ENCODE measurements at places on chromosomes 11 and 22. TPM values are rescaled to one million over a fixed set of nuclear protein-coding genes. Genes with fewer than 3 reads are reported as not detected.

- DNase-seq = no peak
These were observed 34.8 kb upstream of the SHISAL1 start for GRCh38 chr22:44347549-44347948.

GRCh38 chr22:45341498-45341897 is 31.8 kb downstream of the FAM118A start:
- no peak for DNase-seq

- no peak for DNase-seq
These were observed 1.5 kb downstream of the RPL3 start for GRCh38 chr22:39317775-39318506.

DNA sequence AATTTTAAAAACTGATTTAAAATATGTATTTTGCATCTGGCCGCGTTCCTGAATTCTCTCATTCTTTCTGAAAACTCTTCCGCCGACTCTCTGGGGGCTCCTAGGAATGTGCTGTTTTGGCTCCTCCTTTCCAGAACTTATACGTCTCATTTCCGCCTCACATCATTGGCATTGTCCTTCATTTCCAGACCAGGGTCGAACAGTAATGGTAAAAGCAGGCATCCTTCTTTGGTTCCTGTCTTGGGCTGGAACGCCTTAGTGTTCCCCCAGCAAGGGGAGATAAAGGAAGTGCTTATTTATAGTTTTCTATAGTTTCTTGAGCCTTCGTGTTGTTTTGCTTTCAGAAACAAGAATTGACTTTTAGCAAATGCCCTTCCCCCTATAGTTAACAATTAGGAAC is 10.9 kb upstream of the TNNT3 start:
- DNase-seq = no peak

GRCh38 chr22:27685515-27685914 is 116.0 kb downstream of the MN1 start:
- peak; percentile 56 for DNase-seq

- DNase-seq = no peak
These were observed 4.3 kb upstream of the PSMC3 start for GRCh38 chr11:47430524-47430923.

- DNase-seq = no peak
These were observed 91.7 kb downstream of the TP53I11 start for GRCh38 chr11:44858796-44859527.

The RIMBP3C gene
- total RNA-seq = 0.08 TPM

The CSRP3 gene
- total RNA-seq = 2,290 TPM

- DNase-seq = no peak
These were observed 1.7 kb downstream of the IL17REL start for GRCh38 chr22:50010676-50011446.

GRCh38 chr11:133605482-133605881 is 73.2 kb upstream of the OPCML start:
- no peak for DNase-seq

DNA sequence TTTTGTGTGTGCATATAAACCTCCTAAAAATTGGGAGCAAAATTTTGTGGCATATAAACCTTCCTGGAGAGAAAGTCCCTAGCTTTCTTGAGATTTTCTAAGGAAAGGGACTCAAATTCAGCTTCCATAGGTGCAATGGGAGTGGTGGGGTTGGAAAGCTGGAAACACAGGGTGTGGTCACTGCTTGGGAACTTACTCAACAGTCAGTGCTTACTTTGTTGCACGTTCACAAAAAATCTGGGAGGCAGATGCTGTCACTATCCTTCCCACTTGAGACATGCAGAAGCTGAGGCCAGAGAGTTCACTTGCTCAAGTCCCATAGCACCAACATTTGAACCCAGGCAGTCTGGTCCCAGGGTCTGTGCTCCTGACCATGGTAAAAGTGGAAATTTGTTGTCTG is 3.9 kb upstream of the CATSPERZ start:
- no peak for DNase-seq

The MUC6 gene
- not detected for total RNA-seq

DNA sequence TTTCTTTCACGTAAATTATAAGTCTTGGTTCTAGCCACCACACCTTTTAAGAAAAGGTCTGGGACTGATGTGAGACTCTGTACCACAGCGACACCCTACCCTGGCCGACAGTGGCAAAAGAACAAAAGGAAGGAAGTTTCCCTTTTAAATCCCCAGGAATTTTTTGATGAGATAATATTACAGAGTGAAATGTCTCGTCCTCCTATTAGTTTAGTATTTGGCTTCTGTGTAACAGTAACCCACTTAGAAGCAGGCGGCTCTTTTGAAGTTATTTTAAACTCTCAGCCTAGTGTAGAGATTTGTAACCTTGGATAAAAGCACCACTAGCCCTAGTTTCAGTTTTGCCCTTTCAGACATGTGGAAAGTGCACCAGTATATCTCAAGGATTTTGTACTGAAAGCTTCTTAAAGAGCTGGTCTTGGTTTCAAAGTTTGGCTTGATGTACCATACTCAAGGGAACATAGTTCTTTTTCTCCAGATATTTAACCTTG is 84.1 kb downstream of the C22orf31 start:
- no peak for DNase-seq

The KRTAP5-9 gene
- not detected for total RNA-seq

DNA sequence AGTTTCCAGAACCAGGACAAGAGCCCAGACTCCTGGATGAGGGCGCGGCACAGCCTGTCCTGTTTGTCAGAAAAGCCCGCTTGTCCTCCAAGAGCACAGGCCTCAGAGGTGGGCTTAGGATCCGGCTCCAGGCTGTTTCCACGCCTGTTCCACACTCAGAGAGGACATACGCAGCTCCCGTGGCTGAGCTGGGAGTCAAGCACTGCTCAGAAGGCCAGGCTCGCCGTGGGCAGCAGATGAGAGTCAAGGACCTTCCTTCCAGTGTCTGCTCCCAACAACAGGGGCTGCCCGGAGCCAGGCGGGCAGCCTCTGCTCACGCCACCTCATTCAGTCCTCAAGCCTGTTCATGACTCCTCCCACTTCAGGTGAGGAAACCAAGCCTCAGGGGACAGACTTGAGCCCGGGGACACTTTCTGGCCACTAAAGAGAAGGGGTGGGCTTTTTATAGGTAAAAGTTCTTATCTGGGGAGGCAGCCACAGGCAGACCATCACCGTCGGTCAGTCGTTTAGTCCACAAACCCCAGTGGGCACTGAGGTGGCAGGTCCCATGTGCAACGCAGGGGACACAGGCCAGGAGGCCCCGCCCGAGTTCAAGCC is 3.8 kb downstream of the CYB5R3 start:
- peak; percentile 42 for DNase-seq

The SAA1 gene
- not detected for total RNA-seq

The TH gene
- not detected for total RNA-seq

The EPS8L2 gene
- total RNA-seq = 2.2 TPM

- no peak for DNase-seq
These were observed 11.0 kb downstream of the CTNND1 start for GRCh38 chr11:57772562-57772961.

DNA sequence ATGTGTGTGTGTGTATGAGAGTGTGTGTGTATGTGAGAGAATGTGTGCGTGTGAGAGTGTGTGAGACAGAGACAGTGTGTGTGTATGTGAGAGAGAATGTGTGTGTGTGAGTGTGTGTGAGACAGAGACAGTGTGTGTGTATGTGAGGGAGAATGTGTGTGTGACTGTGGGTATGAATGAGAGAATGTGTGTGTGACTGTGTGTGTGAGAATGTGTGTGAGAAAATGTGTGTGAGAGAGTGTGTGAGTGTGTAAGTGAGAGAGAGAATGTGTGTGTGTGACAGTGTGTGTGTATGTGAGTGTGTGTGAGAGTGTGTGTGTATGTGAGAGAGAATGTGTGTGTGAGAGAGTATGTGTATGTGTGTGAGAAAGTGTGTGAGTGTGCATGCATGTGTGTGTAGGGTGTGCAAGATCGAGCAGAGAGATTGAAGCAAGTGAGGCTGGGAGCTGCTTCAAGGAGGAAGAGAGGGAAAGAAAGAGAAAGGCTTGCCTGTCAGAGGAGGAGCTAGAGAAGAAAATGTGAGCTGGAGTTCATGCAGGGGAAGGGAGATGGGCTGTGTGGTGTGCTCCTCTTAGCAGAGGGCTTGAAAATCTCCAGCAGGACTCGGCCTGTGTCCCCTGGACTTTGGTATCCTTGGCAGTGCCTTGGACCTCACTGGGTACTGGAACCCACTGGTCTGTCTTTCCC is 27.7 kb upstream of the TP53I11 start:
- no peak for DNase-seq

GRCh38 chr11:112837162-112837826 is 123.9 kb upstream of the NCAM1 start:
- DNase-seq = no peak

The RAG1 gene
- 1.6 TPM for total RNA-seq

- DNase-seq = no peak
These were observed 9.3 kb downstream of the CD82 start for GRCh38 chr11:44574610-44575287.

The SYT13 gene
- 5.9 TPM for total RNA-seq

DNA sequence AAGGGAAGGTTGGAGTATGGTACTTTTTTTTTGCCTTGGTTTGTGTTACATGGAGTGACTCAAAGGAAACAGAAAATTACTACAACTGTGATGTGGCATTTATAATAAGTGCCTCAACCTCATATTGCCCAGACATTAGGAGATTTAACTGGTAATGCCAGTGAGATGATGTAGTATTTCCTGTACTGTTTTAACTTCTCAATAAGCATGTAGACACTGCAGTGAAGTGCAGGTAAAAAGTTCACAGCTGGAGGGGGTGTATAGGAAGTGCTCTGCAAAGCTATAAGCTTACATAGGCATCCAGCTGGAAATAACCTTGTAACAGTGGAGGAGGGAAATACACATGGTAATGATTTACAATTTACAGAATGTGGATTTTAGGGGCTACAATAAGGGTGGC is 138.2 kb upstream of the MTMR2 start:
- DNase-seq = no peak

GRCh38 chr11:118530683-118531596 is at the start of gene TMEM25:
Gene TMEM25 (plus strand): TSS chr11:118531192. CDS start chr11:118531802, 610 bp downstream.
- DNase-seq = peak; percentile 63

The OR5B21 gene
- not detected for total RNA-seq

GRCh38 chr11:29293825-29294224 is 723.0 kb downstream of the KCNA4 start:
- DNase-seq = no peak

The FAM83F gene
- total RNA-seq = 4.4 TPM

DNA sequence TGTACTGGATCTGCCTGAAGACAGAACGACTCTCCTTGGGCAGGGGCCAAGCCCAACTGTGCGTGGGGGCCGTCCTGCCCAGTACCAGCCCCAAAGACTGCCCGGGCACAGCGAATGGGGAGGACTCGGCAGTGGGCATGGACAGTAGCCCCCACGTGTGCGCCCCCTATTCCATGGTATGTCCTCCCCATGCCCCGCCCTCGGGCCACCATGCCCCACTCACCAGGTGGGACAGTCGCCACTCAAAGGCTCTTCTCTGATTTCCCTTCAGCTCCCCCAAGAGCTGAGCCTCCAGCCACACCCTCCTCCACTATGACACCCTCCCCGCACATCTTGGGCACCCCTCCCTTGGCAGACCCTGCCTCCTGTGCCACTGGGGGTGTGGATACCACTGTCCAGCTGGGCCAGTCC is 43.5 kb downstream of the GNB1L start:
- no peak for DNase-seq

DNA sequence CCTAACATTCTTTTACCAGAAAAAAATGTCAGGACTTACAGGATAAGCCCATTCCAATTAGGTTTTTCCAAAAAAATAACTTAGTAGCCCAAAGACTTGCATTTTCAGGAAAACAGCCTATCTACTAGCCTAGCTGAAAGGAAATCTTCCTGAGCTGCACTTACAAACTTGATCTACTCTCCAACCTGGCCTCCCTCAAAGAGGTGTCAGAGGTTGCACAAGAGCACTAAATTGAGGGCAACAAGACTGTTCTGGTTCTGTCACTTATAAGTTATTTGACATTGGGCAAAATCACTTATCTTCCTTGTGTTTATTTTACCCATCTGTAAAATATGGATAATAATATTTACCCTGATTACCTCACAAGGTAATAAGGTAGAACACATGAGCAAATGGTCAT is 7.9 kb upstream of the SOX6 start:
- DNase-seq = no peak

GRCh38 chr22:25153961-25154666 is 45.5 kb upstream of the CRYBB3 start:
- DNase-seq = peak; percentile 58

The RIBC2 gene
- not detected for total RNA-seq

- DNase-seq = no peak
These were observed 19.9 kb downstream of the ARAP1 start for GRCh38 chr11:72732329-72732728.

- DNase-seq = no peak
These were observed 39.0 kb downstream of the CTNND1 start for GRCh38 chr11:57800444-57801182.

DNA sequence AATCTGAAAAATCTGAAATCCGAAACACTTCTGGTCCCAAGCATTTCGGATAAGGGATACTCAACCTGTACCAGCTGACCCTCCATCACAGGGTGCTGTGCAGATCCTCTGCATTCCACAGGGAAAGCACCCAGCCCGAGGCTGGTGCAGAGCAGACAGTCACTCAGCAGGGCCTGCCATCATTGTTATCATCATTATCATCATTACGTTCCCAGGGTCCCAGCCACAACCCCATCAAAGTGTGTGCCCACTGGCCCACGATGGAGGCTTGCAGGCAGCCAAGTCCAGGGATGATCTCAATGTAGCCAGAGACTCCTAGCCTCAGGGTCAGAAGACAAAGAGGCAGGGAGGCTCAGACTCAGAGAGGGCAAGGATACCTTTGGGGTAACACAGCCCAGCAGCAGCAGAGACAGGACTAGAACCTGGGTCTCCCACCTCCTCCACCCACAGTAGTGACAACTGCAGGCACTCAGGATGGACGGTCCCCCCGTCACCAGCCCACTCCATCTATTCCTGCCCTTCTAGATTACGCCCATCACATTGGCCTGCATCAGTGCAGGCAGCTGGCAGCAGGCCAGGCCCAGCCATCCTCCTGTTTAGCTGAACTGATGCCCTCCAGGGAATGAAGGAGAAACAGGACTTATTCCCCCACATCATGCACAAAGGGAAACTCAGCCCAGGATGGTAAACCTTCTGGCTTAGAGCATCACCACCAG is 10.3 kb downstream of the GAL3ST1 start:
- no peak for DNase-seq

Data from left ventricle myocardium inferior (tissue), 1 donor.